ENCODE measurements at places on chromosomes 1 and 21.

DNA sequence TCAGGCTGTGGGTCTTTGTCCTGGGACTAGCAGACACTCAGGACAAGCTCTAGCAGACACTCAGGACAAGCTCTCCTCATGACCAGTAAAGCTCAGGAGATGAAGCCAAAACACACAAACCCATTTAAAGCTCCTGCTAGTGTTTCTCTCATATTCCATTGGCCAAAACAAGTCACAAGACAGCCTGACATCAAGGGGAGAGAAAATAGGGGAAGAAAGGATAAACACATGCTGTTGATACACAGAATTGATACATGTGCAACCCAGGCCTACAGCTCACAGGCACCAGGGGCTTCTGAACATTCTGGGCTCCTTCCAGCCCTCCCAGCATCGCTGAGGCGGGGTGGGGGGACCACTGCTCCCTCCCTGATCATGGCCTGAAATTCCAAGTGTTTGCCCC is 35.3 kb downstream of the ATF3 start:
- DNase-seq: no peak

GRCh38 chr1:116119876-116120275 is 8.7 kb downstream of the MAB21L3 start:
- DNase-seq: no peak

DNA sequence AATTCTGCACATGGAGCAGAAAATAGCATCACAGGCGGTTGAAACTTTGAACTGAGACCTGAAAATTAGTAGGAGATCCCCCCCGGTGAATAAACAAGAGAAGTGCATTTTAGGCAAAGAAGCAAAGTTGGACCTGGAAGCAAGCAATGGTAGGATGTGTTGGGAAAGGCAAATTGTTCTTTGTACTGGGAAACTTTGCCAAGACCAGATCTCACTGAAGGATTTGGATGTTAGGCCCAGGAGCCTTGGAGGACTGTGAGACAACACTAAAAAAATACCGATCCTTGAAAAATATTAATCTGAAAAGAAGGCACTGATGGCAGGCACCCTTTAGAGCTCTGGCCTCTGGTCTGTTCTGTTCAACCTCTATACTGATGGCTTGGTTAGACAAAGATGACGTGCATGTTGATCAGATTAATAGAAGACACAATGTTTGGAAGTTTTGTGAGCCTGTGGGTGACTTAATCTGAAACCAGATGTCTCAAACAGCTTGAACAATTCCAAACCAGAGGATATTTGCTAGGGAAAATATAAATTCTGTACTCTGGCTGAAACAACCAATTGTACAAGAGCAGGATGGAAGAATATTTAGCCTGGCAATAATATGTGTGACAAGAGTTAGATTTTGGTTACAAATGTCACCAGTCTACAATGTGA is 108.4 kb downstream of the ROR1 start:
- no peak for DNase-seq

GRCh38 chr1:20614131-20614579 is 19.1 kb upstream of the PINK1 start:
- DNase-seq: no peak

- no peak for DNase-seq
These were observed 70.6 kb downstream of the PATJ start for GRCh38 chr1:61812916-61813315.

Measured in NCI-H345 (cell line).